ENCODE measurements at places on chromosomes 5 and 9.

- DNase-seq: no peak
These were observed 42.5 kb downstream of the SLC6A3 start for GRCh38 chr5:1402611-1403255.

DNA sequence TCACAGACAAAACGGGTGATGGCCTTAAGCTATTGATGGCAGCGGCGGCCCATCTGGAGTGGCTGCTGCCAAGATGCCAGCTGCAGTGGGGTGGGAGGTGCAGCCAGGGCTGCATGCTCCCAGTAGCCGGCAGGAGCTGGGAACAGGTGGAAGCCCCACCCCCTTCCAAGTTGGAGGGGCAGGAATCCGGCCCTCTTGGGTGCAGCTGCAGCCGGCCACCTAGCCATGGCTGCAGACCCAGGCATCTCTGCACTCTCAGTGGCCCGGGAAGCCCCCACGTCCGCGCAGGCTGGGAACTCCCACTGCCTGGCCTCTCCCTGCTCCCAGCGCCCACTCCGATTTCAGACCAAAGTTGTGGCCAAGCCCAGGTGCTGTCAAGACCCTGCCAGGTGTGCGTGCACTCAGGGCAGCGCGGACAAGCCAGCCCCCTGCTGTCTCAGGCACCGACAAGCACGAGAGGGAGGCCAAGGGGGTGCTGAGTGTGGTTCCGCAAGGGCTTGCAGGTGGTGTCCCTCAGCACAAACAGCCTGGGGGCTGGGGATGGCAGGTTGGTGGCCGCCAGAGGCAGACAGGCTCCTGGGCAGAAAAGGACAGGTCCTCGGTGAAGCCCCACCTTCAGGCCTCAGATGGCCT is 115.1 kb upstream of the TSLP start:
- no peak for DNase-seq

DNA sequence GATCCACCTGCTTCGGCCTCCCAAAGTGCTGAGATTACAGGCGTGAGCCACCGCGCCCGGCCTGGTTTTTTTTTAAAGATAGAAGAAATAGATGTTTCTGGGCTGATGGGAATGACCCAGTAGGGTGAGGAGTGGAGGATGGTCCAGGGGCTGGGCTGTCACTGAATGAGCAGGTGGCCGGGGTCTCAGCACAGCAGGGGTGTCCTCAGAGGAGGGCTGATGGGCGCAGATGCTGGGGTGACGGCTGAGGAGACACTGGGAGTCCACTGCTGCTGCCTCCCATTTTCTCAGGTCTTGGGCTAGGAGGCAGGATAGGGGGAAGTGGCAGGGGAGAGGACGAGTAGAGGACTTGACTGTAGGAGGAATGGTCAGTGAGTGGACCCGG is 2.3 kb upstream of the TOR4A start:
- no peak for DNase-seq

- no peak for DNase-seq
These were observed 2.7 kb downstream of the MTRR start for GRCh38 chr5:7871653-7872052.

- no peak for DNase-seq
These were observed 333.9 kb downstream of the DIRAS2 start for GRCh38 chr9:90308691-90309090.

DNA sequence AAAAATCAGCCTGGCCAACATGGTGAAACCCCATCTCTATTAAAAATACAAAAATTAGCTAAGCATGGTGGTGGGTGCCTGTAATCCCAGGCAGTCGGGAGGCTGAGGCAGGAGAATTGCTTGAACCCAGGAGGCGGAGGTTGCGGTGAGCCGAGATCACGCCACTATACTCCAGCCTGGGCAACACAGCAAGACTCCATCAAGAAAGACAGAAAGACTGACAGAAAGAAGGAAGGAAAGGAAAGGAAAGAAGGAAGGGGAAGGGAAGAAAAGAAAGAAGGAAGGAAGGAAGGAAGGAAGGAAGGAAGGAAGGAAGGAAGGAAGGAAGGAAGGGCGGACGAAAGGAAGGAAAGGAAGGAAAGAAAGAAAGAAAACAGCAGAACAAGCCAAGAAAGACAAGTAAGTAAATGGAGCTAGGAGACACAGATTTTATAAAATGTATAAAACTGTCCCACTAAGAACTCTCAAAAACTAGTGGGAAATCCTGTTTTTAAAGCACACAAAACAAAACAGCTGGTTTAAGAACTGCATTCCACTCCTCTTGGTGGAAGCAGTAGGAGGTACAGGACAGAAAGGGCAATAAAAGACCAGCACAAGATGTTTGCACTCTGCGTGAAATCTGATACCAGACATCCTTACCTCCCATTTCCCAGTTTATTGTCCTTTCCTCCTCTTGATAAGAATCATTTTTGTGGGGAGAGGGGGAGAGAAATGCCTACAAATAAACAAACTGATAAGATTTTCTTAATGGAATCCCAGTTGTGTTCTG is 46.7 kb downstream of the MYO10 start:
- no peak for DNase-seq

DNA sequence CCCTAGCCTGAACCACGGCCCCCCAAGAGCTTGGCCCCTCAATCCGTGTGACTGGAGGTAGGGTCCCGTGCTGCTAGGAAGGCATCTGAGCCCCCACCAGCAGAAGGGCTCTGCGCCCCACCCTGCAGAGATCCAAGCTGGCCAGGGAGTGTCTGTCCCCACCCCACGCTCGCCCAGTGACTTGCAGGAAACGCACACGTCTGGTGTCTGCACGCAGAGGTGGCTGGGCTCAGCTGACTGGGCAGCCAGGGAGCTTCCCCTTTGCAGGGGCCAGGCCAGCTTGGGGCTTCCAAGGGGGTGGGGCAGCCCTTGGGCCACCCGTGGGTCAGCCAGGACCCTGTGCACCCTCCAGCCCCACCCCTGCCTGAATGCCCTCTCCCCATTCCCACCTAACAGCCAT is 24.3 kb downstream of the NOTCH1 start:
- no peak for DNase-seq

GRCh38 chr5:6319116-6319515 is 59.2 kb downstream of the MED10 start:
- DNase-seq: no peak

GRCh38 chr9:89541798-89542197 is 43.9 kb upstream of the SEMA4D start:
- no peak for DNase-seq

DNA sequence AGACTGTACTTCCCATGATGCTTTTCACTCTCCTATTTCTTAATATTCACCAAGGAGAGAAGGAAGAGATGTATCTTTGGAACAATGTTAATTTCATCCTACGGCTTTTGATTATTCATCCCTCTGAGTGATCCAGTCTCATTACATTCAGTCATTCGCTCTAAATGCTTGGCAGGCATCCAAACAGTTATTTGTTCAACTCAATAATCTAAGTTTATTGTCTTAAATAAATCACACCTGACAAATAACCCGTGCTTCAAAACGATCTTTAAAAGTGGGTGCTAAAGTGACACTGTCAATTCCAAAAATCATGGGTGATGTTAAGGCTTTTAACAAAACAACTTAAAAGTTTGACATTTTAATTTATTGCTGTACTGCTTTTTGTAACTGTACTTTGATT is 233.1 kb downstream of the RASEF start:
- DNase-seq: no peak

DNA sequence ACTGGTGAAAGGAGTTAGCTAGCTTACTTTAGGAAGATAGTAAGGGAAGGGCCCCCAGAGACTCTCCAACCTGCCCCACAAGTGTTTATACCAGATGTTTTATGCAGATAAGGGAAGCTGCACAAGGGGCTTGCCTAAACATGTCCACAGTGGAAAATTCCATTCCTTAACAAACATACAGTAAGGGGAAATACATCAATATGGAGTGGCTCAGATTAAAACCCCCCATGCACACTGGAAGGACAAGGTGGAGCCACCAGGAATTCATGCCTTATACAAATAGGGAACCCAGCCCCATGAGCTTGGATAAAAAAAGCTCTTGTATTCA is 106.3 kb upstream of the GPBP1 start:
- DNase-seq: no peak

DNA sequence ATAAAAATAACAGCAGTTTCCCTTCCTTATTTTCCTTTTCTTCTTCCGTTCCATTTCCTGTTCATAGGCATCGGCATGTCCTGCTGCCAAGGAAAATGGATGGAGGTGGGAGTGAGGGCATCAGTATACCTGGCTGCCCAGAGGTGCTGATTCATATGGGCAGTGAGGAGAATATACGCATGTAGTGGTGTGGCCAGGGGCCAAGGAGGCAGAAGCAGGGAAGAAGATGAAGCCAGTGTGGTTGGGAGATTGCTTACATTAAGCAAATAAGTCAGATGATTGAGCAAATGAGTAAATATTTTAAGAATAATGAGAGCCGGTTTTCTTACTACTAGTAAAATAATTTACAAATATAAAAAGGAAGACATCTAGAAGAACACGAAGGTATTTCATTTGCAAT is 344.9 kb upstream of the PAPPA start:
- no peak for DNase-seq

GRCh38 chr9:83588256-83588655 is 34.7 kb upstream of the IDNK start:
- no peak for DNase-seq

- no peak for DNase-seq
These were observed 137.7 kb upstream of the LMX1B start for GRCh38 chr9:126475933-126476555.

All from cerebellar cortex (tissue), 1 donor.